NCI-H510A (cell line): ENCODE measurements at places on chromosomes 6 and 20.
A peak's percentile ranks its signal among the peaks of the same experiment; 100 is the strongest.

DNA sequence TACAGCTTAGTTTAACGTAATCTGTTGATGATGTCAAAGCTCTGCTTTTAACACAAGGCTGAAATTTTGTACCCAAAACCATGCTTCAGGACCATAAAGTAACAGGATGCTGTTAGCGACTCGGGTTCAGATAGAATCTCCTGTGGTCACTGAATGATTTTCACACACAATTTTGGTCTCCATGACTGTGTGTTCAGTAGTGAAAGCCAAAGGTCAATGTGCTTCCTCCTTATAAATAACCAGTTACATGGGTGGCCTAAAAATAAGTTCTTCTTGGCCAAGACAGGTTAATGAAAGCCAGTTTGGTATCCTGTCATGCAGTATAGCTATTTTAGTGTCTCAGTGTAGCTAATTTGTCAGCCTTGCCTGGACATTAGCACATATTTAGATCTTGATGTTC is 19.1 kb upstream of the LOC128125822 start:
- DNase-seq = no peak

- DNase-seq = peak; percentile 56
Measured at GRCh38 chr6:46090115-46091079, 39.4 kb upstream of the ENPP4 start.

DNA sequence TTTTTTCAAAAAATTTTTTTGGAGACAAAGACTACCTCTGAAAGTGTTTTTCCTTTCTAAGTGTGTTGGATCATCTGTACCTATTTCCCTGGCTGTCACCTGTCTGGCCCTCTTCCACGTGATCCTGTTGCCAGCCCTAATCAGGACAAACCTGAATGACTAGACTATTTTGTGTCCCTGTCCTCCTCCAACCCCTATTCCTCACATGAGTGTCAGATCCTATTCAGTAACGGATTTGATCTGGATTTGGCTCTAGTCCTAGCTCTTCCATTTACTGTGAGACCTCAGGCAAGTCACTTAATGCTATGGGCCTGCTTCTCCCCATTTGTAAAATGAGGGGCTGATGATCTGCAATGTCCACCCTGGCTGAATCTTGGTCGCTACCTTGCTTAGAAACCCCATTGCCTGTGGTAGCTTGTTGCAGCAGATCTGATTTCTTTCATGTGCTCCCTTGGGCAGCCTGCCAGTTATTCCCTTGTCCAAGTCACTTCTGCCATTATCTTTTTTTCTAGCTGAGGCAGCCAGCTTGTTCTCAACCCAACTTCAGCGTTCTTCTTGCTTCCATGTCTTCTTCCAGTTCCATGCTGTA is 4.8 kb downstream of the PHF20 start:
- peak; percentile 47 for DNase-seq

GRCh38 chr20:24963672-24964505 is 14.8 kb downstream of the CST7 start:
- DNase-seq = no peak

- DNase-seq = no peak
Measured at GRCh38 chr6:153150371-153150751, 19.3 kb upstream of the RGS17 start.

DNA sequence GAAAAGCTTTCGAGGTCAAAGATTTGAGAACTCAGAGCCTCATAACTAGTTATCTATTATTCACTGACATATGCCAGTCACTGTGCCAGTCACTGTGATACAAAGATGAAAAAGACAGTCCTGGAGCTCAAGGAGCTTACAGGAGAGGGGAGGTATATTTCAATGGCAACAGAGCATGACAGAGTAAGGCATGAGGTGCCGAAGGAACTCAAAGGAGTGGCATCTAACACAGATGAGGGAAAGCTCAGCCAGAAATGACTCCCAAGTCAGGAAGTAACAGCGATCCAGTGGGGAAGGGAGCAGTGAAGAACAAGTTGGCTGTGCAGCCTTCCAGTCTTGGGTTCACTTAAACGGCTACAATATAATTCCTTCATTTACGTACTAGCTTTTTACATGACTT is 46.6 kb downstream of the DTNBP1 start:
- no peak for DNase-seq

- DNase-seq = no peak
Measured at GRCh38 chr6:130473886-130474285, 108.1 kb downstream of the TMEM200A start.

- DNase-seq = no peak
Measured at GRCh38 chr20:34896086-34896621, 19.7 kb downstream of the ACSS2 start.

- DNase-seq = no peak
Measured at GRCh38 chr6:138787138-138787537, 8.7 kb upstream of the ECT2L start.

DNA sequence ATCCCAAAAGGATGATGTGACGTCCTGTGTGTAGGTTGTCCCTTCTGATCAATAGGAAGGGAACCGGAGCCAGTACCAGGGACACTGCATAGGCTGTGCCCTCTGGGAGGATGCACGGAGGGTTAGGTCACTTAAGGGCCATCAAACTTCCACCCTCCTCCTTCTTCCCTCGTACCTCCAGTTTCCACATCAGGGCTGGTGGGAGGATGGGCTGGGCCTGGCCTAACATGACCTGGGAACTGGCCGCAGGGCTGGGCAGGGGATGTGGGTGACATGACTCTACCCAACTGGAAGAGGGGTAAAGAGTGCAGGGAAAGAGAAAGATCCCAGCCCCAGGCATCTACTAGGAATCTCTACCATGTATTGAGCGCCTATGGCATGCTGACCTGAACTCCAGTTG is 46.2 kb upstream of the MDGA1 start:
- DNase-seq = no peak

- no peak for DNase-seq
Measured at GRCh38 chr20:47274401-47275108, 81.9 kb downstream of the ZMYND8 start.
